Sigmoid colon (tissue), 7 donors: ENCODE measurements at places on chromosomes 2 and 18.

DNA sequence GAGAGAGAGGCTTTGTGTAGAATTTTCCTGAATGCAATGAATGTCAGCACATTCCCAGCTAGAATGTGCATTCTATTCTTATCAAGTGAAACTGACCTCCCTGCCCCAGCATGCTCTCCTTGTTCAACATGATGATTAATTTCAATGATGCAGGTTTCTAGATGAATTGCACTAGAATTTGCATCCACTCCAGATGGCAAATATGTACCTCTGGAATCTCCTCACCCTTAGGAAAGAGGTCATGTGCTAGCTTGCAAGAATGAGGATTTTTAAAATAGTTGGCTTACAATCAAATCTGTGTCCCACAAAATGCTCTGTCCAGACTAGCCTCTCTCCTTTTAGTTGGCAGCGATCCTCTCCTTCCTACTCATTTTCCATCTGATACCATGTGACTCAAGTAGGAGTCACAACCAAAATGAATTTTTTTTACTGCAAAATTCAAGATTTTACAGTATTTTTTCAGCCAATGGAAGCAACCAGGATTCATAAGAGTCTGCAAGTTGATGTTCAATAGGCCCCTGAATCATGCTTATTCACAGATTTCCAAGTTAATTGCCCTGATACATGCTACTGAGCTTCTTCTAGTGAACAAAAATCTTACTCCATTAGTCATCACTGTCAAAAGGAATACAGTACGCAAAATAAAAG, 21.0 kb upstream of the STAT4 start:
- H3K27ac ChIP-seq: no peak overlapping the region
- no peaks in the 10 kb centered on the region for H3K27me3 ChIP-seq
- no peaks in the 10 kb centered on the region for H3K36me3 ChIP-seq
- H3K4me1 ChIP-seq: no peaks in the 10 kb centered on the region

DNA sequence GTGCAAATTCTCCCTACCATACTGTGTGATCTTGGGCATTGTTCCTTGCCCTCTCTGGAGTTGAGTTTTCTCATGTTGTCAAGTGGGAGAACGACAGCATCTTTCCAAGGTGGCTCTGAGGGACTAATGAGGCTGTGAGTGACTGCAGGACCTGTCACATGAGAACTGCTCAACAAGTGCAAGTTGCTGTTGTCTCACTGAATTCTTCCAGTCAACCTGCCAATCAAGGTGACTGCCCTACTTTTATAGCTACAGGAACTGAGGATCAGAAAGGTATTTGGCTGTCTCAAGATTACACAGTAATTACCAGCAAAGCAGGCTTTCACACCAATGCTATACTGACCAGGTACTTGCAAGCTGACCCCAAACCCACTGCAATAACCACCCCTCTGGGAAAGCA, 137.6 kb downstream of the MTCL1 start:
- H3K27me3 ChIP-seq: no peaks in the 10 kb centered on the region
- H3K4me1 ChIP-seq: no peaks in the 10 kb centered on the region
- no peak overlapping the region for H3K27ac ChIP-seq
- DNase-seq: no peak

- no peaks in the 10 kb centered on the region for H3K36me3 ChIP-seq
- peaks cover 37% of the 10 kb centered on the region for H3K4me1 ChIP-seq
- peak overlapping the region; percentile 72 for H3K4me3 ChIP-seq
- DNase-seq: no peak
- H3K27me3 ChIP-seq: no peaks in the 10 kb centered on the region
Observed at GRCh38 chr2:86199834-86200177, 549 bp downstream of the MRPL35 start.

DNA sequence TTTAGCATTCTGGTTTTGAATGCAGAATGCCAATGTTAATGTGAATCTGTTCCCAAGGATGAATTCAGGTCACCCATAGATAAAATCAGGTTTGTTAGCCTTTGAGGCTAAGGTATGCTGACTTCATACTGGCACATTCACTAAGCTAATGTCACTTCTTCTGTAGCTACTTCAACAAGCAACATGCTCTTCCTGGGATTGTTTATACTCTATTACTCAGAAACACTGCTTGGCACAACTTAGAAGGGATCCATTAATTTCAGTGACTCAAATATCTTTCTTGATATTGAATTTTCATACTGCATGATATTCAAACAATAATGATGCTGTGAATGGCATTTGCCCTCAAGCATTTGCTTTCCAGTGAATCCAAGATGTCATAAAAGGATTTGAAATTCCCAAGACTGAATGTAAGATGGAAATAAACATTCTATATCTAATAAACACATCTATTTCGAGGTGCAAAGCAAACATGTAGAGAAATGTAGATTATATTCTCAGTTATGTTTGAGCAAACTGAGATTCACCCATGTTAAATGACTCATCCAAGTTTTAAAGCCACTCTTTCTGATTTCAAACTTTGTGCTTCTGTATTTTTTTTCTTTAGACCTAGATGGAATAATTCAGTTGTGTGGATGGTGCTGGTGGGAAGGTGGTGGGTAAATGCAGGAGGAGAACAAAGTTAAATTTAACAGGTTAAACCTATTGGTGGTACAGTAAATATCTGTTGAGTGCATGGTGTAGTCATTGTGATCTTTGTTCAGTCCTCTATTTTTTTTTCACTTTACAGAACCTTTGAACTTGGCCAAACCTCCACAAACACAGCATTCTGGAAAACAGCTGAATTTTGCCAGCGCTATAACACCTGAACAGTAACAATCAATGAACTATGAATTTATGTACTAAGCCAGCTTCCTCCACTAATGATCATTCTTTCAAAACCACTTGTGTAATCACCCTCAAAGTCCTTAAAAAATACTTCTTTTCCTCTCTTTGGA, 162.1 kb upstream of the XIRP2 start:
- DNase-seq: no peak
- no peaks in the 10 kb centered on the region for H3K27me3 ChIP-seq
- no peaks in the 10 kb centered on the region for H3K4me1 ChIP-seq
- H3K36me3 ChIP-seq: no peaks in the 10 kb centered on the region

GRCh38 chr2:165274698-165275097, 35.5 kb downstream of the SCN2A start:
- peak; percentile 66 for DNase-seq
- H3K27me3 ChIP-seq: no peaks in the 10 kb centered on the region
- no peaks in the 10 kb centered on the region for H3K36me3 ChIP-seq
- H3K27ac ChIP-seq: no peak overlapping the region

DNA sequence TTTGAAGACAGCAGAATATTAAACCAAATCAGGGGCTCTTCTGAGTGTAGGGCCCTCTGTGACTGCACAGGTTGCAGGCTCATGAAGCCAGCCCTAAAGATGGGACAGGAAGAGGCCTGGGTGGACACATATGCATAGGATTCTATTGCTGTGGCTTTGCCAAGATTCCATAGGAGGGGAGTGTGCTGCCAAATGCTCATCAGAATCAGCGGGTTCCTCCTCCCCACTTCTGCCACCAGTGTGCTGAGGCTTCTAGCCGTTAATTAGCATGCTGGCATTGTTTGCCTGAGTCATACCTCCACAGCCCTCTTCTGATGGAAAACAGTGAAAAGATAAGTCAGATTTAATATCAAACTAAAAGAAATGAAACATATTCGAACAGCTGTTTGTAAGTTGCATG, 103.9 kb upstream of the TMEFF2 start:
- no peaks in the 10 kb centered on the region for H3K4me1 ChIP-seq
- H3K27me3 ChIP-seq: no peaks in the 10 kb centered on the region
- DNase-seq: no peak
- no peak overlapping the region for H3K27ac ChIP-seq

GRCh38 chr2:186827862-186828492, 21.0 kb downstream of the ZSWIM2 start:
- H3K4me3 ChIP-seq: no peak overlapping the region
- H3K27me3 ChIP-seq: no peaks in the 10 kb centered on the region
- H3K27ac ChIP-seq: no peak overlapping the region
- no peak for DNase-seq
- H3K36me3 ChIP-seq: no peaks in the 10 kb centered on the region

GRCh38 chr2:8656160-8656641, 25.7 kb upstream of the ID2 start:
- DNase-seq: no peak
- H3K27ac ChIP-seq: no peak overlapping the region
- no peaks in the 10 kb centered on the region for H3K4me1 ChIP-seq
- no peak overlapping the region for H3K4me3 ChIP-seq
- no peaks in the 10 kb centered on the region for H3K27me3 ChIP-seq

DNA sequence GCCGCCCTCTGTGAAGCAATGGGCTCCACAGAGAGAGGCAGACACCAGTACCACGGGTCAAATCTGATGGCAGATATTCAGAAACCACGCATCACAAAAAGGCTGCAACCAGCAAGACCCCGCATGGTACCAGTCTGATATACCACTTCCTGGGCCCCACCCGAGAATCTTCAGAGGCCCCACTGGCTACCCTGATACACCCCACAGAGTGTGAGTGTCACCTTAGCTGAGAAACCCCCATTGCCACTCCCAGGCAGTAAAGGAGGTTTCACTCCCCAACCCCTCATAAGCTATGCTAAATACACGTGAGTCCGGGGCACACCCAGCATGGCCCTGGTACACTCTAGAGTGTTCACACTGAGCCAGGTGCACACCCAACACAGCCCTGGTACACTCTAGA, 160.0 kb downstream of the EIPR1 start:
- H3K4me3 ChIP-seq: no peak overlapping the region
- DNase-seq: no peak
- no peaks in the 10 kb centered on the region for H3K36me3 ChIP-seq
- H3K27me3 ChIP-seq: no peaks in the 10 kb centered on the region
- no peaks in the 10 kb centered on the region for H3K4me1 ChIP-seq
- H3K27ac ChIP-seq: no peak overlapping the region

GRCh38 chr18:9334973-9335696, 562 bp downstream of the TWSG1 start:
- no peaks in the 10 kb centered on the region for H3K27me3 ChIP-seq
- H3K36me3 ChIP-seq: peaks cover 24% of the 10 kb centered on the region
- DNase-seq: peak; percentile 75
- peak overlapping the region; percentile 99 for H3K27ac ChIP-seq
- H3K4me3 ChIP-seq: peak overlapping the region; percentile 96

DNA sequence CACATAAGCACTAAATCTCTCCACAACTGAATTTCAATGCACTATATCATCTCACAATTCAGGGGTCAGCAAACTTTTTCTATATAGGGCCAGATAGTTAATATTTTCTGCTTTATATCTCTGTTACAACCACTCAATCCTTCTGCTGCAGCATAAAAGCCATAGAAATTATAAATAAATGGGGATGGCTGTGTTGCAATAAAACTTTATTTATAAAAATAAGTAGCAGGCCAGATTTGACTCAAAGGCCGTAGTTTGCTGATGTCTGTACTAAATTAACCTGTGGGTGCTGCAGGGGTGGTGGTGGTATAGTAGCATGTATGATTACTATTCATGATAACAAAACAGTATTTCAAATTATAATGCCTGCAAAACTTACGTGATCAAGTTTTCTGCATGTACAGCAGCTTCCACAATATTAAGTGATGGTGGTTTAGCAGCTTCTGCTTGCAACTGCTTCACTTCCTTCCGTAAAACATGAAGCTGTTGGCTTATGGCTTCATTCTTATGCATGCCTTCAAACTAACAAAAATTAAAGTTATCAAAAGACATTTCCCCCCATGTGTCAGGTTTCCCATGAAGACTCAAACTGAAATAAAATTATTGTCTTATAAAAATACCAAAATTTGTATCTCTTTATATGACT, 64.1 kb downstream of the SIGLEC15 start:
- no peak for DNase-seq
- no peaks in the 10 kb centered on the region for H3K27me3 ChIP-seq
- H3K36me3 ChIP-seq: peaks cover 8% of the 10 kb centered on the region
- no peaks in the 10 kb centered on the region for H3K4me1 ChIP-seq
- H3K27ac ChIP-seq: no peak overlapping the region

DNA sequence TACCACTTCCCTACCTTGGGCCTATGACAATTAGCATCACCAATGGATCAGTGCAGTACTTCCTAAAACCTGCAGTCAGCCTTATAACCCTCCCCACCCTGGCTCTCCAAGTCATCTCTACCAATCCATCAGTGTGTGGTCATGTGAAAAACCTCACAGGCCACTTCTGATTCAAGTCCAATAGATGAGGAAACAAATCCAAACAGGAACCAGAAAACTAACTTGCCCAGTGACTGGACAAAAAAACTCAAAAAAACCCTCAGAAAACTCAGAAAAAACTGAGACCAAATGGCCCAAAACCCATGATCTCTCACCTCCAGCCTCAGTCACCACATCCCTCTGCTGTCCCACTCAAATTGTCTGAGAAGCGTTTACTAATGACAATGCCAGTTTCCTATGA, 43.3 kb downstream of the TGFA start:
- no peaks in the 10 kb centered on the region for H3K36me3 ChIP-seq
- H3K27me3 ChIP-seq: no peaks in the 10 kb centered on the region
- H3K27ac ChIP-seq: no peak overlapping the region
- no peaks in the 10 kb centered on the region for H3K4me1 ChIP-seq
- no peak overlapping the region for H3K4me3 ChIP-seq

- no peaks in the 10 kb centered on the region for H3K27me3 ChIP-seq
- no peak for DNase-seq
- no peak overlapping the region for H3K27ac ChIP-seq
- no peak overlapping the region for H3K4me3 ChIP-seq
- no peaks in the 10 kb centered on the region for H3K36me3 ChIP-seq
Observed at GRCh38 chr2:205646680-205647079, 35.6 kb upstream of the NRP2 start.

DNA sequence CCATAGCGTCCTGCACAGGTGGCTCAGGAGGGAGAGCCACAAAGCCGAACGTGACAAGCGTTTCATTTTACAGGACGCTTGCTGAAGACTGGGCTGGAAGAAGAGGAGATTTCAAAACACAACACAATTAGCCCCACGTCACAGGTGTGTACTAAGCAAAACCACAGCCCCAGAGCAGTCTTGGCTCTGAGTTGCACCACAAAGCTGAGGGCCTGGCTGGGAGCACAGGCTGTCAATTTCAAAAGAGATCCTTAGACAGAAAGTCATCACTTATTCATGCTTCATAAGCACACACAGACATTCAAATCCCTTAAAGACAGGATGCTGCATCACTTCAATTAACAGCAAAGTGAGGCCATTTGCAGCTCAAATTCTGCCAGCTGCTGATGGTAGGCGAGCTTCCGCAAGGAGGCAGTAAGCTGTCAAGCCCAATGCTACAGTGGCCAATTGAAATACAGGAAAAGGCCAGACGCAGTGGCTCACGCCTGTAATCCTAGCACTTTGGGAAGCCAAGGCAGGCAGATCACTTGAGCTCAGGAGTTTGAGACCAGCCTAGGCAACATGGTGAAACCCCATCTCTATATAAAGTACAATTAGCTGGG, 79.6 kb downstream of the SKA1 start:
- H3K36me3 ChIP-seq: no peaks in the 10 kb centered on the region
- no peak overlapping the region for H3K4me3 ChIP-seq
- no peaks in the 10 kb centered on the region for H3K27me3 ChIP-seq
- H3K4me1 ChIP-seq: no peaks in the 10 kb centered on the region

DNA sequence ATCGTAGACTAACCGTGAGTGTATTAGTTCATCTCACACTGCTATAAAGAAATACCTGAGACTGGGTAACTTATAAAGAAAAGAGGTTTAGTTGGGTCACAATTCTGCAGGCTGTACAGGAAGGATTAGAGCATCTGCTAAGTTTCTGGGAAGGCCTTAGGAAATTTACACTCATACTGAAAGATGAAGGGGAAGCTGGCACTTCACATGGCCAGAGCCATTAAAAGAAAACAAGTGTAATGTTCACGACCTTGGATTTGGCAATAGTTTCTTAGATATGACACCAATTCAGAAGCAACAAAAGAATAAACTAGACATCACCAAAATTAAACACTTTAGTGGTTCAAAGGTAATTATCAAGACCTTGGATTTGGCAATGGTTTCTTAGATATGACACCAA, 23.8 kb downstream of the ABCB11 start:
- no peak for DNase-seq
- H3K4me1 ChIP-seq: no peaks in the 10 kb centered on the region

GRCh38 chr18:62730941-62731340, 15.6 kb downstream of the PHLPP1 start:
- H3K4me1 ChIP-seq: peaks cover 18% of the 10 kb centered on the region
- H3K27me3 ChIP-seq: no peaks in the 10 kb centered on the region
- H3K27ac ChIP-seq: no peak overlapping the region
- H3K36me3 ChIP-seq: no peaks in the 10 kb centered on the region
